ENCODE measurements at places on chromosomes 7 and 10. TPM values are rescaled to one million over a fixed set of nuclear protein-coding genes. Genes with fewer than 3 reads are reported as not detected.

AEBP1 gene
- not detected for total RNA-seq

MSMB gene
- not detected for total RNA-seq

POU6F2 gene
- not detected for total RNA-seq

ELN gene
- total RNA-seq, result not detected

IGF2BP3 gene
- 23.8 TPM for total RNA-seq

GPR37 gene
- total RNA-seq, result 0.53 TPM

HOXA11 gene
- total RNA-seq, result 0.67 TPM

ALOX5 gene
- total RNA-seq, result 0.38 TPM

IQUB gene
- total RNA-seq, result not detected

ZNF117 gene
- total RNA-seq, result 0.18 TPM

HKDC1 gene
- total RNA-seq, result 21.3 TPM

SEMA3E gene
- total RNA-seq, result 2.1 TPM

SUN3 gene
- not detected for total RNA-seq

ABCA13 gene
- total RNA-seq, result 0.05 TPM

UNCX gene
- 0.09 TPM for total RNA-seq

GATAD1 gene
- total RNA-seq, result 19.5 TPM

NOS3 gene
- total RNA-seq, result 0.49 TPM

OGDHL gene
- total RNA-seq, result 0.07 TPM

LRRC4 gene
- not detected for total RNA-seq

PPP1R17 gene
- total RNA-seq, result not detected

ACSM6 gene
- total RNA-seq, result not detected

CPA2 gene
- total RNA-seq, result 0.15 TPM

GSTO2 gene
- 1.7 TPM for total RNA-seq

MEST gene
- 39.6 TPM for total RNA-seq

MET gene
- total RNA-seq, result 96.4 TPM

SNX10 gene
- 4.9 TPM for total RNA-seq
